Activated CD8-positive, alpha-beta memory T cell treated with anti-CD3 and anti-CD28 coated beads, Interleukin-2, amount 50 U/mL, for 48 hours (primary cell): ENCODE measurements at places on chromosomes 3 and 15.

- DNase-seq, result no peak
Measured at GRCh38 chr15:80153900-80154299, 1.1 kb downstream of the FAH start.

DNA sequence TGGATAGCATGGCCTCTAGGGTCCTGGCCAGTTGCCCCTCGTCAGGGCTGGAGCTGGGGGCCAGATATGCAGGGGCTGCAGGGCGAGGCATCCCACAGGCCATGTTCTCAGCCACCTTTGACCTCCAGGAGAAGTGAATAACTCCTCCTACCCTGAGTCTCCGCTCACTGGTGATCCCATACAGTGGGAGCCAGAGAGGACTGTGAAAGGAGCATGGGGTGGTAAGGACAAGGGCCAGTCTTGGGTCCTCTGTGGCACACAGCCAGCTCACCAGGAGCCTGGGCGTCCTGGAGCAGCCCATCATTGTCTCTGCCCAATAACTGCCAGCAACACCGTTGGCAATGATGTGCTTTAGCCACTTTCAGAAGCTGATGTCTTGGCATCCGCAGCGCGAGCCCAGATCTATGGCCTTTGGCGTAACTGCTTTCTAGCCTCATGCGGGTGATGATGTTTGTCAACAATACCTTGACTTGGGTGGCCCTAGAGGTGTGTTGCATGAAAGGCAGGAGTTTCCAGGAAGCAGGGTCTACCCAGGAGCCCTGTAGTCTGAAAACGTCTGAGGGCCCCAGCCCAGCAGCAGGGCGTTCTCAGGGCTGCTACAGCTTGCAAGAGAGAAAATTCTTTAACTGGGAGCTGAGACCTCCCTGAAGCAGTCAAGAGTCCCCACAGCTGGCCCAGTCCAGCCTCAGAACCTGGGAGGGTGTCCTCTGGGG, 61.1 kb upstream of the IQSEC1 start:
- DNase-seq, result peak; percentile 30

GRCh38 chr15:96285729-96286254, 44.7 kb upstream of the NR2F2 start:
- no peak for DNase-seq

- DNase-seq, result no peak
Measured at GRCh38 chr3:41502023-41502422, 302.7 kb downstream of the CTNNB1 start.

- no peak for DNase-seq
Measured at GRCh38 chr3:178450476-178450875, 85.8 kb upstream of the KCNMB2 start.

DNA sequence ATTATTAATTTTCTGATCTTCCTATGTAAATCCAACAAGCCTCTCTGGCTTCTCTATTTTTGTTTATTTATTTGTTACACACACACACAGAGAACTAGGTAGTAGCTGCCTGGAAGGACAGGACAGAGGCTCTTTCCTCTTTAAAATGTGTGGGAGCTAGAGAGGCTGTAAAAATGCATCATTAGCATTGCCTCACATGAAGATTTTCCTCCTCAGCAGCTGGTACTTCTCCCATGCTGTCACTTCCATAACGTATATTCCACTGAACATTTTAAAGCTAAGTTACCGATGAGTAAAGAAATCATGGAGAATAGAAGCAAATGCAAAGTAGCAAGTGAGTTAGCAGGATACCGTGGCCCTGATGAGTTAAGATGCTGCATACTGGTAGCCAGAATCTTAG, 63.9 kb downstream of the IMPG2 start:
- DNase-seq, result no peak

- DNase-seq, result peak; percentile 59
Measured at GRCh38 chr15:31265090-31265870, 61.4 kb upstream of the KLF13 start.

DNA sequence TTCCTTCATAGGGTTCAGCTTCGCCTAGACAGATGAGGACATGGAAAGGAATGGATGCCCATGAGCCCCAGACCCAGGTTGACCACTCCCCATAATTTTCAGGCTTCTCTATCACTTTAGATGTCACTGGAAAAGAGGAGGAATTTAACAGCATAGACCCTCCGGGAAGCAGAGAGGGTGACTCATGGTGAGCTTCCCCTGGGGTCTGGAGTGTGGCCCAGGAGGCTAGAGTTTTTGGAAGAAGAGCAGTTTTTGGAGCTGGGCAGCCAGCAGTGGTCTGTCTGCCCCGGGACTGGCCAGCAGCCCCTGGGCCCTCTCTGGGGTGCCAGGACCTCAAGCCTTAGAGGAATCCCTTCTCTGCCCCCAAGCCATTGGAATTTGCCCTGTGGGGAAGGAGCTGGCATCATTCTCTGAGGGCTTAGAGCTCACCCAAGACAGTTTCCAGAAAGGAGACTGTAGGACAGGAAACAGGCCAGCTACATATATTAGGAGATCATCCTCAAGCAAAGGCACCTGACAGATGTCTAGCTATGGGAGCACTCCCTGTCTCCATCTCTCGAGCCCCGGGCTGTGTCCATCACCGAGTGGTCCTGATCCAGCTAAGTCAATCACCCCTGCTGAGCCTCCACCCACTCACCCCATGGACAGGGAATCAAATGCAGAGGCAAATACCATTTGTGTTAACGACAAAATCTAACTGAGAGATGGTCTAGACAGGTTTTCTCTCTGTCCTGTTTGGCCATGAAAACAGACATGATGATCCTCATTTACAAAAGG, 67.3 kb downstream of the MEGF11 start:
- DNase-seq, result no peak

DNA sequence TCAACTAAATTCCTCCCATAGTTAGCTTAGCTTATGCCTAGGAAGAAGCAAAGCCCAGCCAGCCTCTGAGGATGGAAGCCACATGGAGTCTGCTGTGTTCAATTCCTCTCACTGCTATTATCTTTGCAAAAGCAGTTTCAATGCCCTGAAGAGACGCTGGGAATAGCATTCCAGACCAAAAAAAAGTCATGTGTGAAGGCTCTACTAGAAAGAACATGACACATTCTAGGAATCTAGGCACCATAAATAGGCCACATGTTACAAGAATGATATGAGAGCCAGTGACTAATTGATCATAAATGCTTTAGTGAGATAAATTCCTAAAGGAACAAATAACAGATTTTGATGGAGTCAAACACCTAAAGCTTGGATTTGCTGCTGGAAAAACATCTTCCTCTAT, 800.8 kb downstream of the TUSC7 start:
- no peak for DNase-seq

- DNase-seq, result no peak
Measured at GRCh38 chr3:51374456-51374855, 10.6 kb upstream of the MANF start.

GRCh38 chr3:6120786-6121185, 740.1 kb upstream of the GRM7 start:
- no peak for DNase-seq

GRCh38 chr3:87004883-87005282, 13.9 kb upstream of the VGLL3 start:
- DNase-seq, result no peak

DNA sequence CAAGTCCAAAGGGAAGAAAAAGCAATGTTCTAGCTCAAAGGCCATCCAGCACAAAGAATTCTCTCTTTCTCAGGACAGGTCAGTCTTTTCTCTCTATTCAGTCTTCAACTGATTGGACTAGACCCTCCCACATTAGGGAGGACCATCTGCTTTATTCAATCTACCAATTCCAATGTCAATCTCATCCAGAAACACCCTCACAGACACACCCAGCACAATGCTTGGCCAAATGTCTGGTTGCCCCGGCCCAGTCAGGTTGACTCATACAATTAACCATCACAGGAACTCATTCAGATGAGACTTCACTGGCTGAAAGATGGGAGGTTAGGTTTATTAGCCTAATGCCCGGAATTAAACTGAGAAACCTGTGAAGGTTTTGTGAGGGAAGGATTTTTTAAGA, 32.4 kb downstream of the ACAN start:
- no peak for DNase-seq

DNA sequence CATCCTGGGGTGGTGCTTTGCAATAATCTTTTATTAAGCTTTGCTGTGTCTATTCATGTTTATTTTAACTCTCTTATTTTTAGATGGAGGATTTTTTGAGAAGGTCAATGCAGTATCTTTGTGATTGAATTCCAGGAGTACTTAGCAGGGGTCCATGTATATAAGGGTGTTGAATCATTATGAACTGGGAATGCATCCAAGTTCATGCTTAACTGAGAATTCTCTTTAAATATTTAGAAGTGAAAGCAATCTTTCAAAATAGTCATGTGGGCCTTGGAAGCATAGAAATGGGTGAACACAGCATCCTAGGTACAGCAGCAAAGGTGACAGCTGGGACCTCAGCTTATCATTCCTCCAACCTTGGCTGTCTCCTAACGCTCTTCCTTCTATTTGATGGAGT, 27.3 kb downstream of the SPTSSB start:
- no peak for DNase-seq

GRCh38 chr15:52290329-52290728, 5.3 kb downstream of the MYO5C start:
- no peak for DNase-seq

GRCh38 chr3:30084971-30085403, 521.4 kb upstream of the TGFBR2 start:
- DNase-seq, result no peak

- DNase-seq, result no peak
Measured at GRCh38 chr15:46956456-46956855, 760.8 kb upstream of the SEMA6D start.

DNA sequence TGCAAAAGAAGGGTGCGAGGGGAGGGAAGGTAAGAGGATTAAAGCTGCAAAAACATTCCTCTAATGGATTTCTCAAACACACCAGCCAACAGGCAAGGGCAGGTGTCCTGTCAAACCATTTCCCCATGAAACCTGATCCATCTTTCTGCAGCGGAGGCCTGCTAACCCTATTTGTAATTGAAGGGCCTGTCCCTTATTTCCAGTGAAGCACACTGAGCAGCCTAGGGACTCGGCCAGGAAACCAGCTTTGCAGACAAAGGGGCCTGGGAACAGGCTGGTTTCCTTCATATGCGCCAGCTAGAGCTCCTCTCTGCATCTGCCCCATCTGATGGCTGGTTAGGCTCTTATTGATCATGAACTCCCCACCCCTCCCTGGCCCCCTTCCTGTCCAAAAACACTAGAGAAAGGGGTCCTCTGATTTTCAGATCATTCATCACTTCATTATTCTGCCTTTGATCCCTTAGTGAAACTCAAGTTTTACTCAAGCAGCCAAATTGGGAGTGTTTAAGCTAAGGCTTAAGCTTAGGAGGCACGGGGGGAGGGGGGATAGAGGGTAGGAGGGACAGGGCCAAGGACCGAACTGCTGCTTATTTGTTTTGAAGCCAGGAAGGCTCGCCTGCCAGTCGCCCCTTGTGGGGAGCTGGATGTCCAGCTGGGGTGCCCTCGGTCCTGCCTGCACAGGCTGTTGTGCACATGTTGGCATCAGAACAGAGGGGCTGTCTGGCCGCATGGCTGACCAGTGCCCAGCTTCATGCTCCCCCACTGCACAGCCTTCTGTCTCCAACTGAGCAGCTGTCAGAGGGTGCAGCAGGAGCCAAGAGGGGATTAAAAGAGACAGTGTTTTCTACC, 53.1 kb downstream of the BOC start:
- DNase-seq, result no peak

DNA sequence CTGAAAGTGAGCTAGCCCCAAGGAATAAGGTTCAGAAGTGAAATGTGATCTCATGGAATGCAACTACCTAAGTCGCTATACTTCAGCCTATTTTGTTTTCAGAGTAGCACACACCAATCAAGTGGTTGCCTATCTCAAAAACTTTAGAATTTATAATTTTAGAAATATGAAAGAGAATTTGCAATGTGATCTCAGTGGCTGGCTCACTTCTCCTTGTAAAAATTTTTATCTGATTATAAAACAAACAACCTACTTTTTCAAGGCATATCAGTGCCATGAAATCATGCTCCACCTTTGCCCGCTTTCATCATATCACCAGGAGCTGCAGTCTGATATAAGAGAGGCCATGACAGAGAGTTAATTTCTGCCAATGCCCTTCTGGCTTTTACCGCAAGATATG, 47.3 kb downstream of the CLDN11 start:
- DNase-seq, result no peak

- DNase-seq, result no peak
Measured at GRCh38 chr3:57052662-57053061, 7.8 kb upstream of the SPATA12 start.

GRCh38 chr3:4828279-4829030, 150.8 kb upstream of the BHLHE40 start:
- DNase-seq, result no peak

DNA sequence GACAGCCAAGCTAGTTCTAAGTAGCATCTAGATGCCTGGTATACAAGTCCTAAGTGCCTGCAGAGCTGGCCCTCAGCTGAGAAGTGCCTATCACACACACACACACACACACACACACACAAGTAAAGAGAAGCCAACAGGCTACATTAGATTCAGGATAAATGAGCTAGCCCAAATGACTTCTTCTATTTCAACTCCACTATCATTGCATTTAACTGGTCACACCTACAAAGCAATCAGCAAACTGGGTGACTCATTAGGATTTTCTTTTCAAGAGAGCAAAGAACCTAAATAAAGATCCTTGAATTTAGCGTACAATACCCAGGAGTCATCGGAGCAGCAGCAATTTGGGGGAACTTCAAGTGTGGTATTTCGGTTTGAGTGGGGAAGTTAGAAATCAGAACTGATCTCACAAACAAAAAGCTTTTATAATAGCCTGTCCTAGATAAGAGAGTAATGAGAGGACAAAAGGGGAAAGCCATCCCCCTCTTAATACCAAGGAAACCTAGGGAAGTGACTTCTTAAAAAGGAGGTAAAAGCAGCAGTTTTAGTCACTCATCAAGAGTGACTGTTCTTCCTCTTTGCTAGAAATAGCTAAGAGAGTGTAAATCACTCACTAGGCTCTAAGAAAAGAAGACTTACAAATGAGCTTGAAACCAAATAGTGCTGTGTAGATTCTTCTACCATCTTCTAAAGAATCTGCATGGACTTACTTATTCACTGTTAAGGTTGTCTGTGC, 112.7 kb downstream of the TNIK start:
- no peak for DNase-seq

- DNase-seq, result no peak
Measured at GRCh38 chr15:78260489-78260888, 3.9 kb upstream of the DNAJA4 start.

GRCh38 chr3:170670504-170670903, 84.6 kb upstream of the SLC7A14 start:
- DNase-seq, result no peak

GRCh38 chr3:124156866-124157712, 165.2 kb upstream of the ROPN1 start:
- DNase-seq, result no peak

- DNase-seq, result no peak
Measured at GRCh38 chr15:95394186-95395067, 936.1 kb upstream of the NR2F2 start.

- no peak for DNase-seq
Measured at GRCh38 chr15:66284271-66284670, 9.1 kb upstream of the DIS3L start.

DNA sequence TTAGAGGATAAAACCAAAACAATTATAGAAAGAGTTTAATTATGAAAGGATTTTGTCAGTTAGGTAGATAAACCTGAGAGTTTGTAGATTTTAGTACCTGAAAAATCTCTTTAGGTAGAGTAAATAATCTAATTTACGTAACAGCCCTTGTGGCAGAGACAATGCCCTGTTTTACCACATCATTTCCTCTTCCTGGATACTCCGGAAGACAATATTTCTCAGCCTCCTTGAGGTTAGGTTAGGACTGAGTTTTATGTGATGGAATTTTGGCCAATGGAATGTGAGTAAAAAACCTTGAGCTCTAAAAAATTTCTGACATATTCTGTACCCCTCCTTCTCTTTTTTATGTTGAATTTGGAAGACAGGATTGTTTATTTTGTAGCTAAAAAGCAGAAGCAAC, 50.7 kb upstream of the TPRG1 start:
- DNase-seq, result no peak

- no peak for DNase-seq
Measured at GRCh38 chr15:30921106-30921505, 17.4 kb downstream of the FAN1 start.
